ENCODE measurements at places on chromosomes 6 and 20.

- peak; percentile 51 for DNase-seq
Measured at GRCh38 chr6:36820700-36821580, 18.3 kb downstream of the CPNE5 start.

DNA sequence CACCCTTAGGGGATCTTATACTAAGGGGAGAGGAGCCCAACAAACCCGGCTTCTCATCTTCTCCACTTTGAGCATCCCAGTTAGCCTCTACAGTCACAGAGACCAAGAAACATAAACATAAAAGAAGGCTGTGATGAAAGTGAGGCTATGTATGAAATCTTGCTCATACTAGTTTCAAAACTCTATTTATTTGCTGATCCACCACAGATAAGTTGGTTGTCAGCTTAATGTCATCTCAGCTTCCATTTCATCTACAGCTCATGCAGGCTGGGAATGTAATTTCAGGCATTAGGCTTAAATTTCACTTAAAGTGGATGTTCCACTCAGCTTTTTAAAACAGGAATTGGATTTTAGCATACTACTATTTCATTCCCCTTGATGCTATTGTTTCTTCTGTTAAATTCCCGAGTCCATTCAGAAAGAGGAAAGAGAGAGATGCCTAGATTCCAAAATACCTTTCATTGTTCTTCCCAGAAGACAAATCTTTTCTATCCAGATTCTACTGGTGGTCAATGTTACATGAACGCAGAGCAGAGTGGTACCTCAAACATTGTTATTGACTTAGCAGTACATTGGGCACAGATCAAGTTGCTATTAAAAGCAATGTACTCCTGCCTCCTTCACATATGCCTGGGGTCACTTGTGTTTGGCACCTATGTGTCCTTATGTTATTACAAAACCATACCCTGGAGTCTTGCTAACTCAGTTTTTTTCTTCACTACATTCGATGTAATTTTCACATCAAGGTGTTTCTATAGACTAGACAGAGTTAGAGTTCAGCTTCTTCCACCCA, 149.0 kb downstream of the HACE1 start:
- DNase-seq: no peak

GRCh38 chr6:21615504-21615903, 22.0 kb downstream of the SOX4 start:
- peak; percentile 22 for DNase-seq

DNA sequence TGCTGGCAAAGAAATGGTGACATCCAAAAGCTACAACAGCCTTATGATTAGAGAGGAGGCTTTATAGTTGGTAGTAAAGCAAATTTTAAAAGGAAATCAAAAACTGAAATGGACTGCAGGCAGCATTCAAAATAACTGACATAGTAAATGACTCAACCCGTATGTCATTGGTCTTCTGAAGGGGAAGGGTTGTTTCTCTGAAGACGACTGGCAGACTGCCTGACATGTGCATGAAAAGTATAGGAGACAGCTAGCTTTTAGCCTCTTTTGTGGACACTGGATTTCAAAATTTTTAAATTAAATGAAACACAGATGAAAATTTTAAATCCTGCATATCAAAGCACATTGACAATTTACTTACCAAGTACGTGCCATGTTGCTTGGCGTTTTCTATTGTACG, 90.7 kb downstream of the TRMT6 start:
- peak; percentile 41 for DNase-seq

- DNase-seq: no peak
Measured at GRCh38 chr6:122494665-122495272, 23.2 kb upstream of the SERINC1 start.

DNA sequence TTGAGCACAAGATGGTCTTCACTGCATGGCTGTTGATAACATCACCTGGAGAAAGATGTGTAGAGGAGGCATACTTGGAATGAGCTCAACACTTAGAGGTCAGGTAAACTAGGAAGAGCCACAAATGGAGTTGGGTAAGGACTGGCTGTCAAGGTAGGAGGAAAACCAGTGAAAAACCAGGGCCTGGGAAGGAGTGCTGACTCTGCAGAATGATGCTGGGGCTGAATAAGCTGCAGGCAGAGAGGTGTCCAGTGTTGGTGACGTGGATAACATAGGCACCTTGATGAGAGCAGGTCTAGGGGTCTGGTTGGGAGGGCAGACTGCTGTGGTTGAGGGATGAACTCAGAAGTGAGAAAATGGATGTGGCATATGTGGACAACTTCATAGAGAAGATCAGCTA, 160.2 kb downstream of the CARMIL1 start:
- DNase-seq: no peak

DNA sequence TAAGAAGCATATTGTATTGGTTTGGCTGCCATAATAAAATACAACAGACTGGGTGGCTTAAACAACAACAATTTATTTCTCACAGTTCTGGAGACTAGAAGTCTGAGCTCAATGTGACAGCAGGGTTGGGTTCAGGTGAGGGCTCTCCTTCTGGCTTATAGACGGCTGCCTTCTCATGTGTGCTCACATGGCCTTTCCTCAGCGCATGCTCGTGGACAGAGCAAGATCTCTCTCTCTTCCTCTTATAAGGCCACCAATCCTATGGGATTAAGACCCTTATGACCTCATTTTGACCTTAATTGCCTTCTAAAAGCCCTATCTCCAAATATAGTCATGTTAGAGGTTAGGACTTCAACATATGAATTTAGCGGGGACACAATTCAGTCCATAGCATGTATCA, 32.4 kb upstream of the GFOD1 start:
- DNase-seq: no peak

- DNase-seq: no peak
Measured at GRCh38 chr20:44807051-44807683, 3.2 kb downstream of the RIMS4 start.

- DNase-seq: no peak
Measured at GRCh38 chr20:17593902-17594301, 24.0 kb downstream of the DSTN start.

DNA sequence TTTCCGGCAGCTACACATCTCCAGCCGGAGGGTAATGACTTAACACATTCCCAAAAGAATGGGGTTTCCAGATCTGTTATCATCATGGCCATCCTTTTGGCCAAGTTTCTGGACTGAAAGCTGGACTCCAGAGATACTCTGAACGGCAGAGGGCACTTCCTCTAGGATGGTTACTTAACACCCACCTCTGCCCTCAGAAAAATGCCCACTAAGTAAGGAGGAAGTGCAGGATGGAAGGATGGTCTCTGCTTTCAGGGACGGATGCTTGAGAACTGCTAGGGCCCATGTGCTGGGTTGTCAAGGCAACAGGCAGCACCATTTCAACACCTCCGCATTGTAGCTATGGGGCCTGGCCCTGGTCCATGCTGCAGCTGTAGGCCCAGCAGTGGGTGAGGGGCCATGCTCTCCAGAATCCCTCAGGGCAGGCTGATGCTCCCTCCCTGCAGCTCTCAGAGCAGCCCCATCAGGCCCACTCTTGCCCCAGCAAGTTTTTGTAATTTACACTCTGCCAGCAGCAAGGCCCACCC, 16.5 kb upstream of the TGM3 start:
- no peak for DNase-seq

GRCh38 chr6:12875051-12875450, 158.5 kb downstream of the PHACTR1 start:
- DNase-seq: peak; percentile 84

DNA sequence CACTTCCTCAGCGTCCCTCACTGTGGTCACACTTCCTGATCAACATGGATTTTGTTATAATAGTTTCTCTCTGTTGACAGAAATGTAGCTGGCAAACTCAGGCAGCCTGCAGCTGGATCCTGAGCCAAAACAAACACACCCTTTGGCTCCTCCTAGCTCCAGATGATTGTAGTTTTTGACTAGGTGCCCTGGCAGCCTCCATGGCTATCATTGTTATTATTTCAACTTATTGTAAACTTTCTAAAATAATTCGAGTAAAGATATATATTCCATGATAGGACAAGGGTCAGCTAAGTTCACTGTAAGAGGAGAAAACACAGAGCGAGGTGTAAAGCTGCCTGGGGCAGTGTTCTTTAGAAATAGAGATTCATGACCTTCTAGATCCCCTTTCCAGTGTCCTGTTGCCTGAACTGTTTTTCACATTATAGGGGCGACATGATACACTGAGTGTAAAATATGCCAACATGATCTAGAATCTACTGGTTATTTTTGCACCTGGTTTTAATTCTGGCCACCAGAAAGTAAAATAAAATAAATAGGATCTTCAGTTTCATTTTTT, 98.2 kb upstream of the HDGFL1 start:
- peak; percentile 33 for DNase-seq

DNA sequence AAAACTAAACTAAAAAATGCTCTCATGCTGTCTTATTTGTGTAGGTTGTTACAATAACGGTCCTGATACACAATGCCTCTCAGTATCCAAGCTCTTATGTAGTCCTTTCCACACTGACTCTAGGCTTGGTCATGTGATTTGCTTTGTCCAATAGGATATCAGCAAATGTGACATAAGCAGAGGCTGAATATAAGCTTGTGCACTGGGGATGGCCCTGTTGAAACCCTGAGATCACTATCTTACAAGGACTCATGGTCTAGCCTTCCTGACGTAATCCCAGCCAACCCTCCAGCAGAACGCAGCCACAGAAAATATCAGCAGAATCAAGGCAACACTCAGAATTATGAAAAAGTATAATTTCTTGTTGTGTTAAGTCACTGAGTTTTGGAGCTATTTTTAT, 145.1 kb upstream of the CCN2 start:
- DNase-seq: no peak

DNA sequence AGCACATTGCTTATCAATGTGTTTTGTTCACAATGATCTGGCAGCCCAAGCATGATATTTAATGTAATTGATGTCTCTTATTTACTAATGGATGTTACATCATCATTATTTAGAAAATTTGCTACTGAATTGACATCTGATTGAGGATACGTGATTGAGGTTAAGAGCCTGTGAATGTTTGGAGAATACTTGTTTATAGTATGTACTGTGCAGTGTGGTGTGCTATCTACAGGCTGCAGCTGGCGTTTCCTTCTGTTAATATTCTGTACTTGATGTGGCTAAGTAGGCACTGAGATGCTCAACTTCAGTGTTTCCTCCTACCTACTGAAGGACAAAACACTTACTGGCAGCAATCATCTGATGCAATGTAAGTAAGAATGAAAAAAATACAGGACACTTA, 709.6 kb upstream of the FLRT3 start:
- DNase-seq: no peak

GRCh38 chr6:138545621-138545980, 46.3 kb upstream of the NHSL1 start:
- peak; percentile 74 for DNase-seq

DNA sequence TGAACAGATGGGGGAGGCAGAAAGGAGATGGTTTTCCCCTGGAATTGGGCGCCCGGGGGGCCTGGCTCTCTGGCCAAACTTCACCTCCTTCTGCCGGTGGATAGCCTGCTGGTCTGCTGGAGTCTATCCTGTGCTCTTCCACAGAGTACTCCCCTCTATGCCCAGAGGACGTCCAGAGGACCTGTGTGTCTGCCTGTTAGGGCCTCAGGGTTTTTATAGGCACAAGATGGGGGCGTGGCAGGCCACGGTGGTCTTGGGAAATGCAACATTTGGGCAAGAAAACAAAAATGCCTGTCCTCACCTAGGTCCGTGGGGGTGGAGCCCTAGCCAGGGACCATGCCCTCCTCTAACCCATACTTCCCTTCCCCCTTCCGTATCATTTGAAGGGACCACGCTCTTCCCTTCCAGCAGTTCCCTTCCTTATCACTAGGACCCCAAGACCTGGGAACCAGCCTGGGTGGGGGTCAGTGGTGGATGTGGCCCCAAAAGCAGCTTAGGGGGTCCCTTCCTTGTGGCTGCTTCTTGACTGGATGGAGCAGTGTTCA, 53.6 kb upstream of the ZNF337 start:
- no peak for DNase-seq

Data from fibroblast of skin of abdomen (primary cell).